Stimulated activated CD4-positive, alpha-beta T cell treated with anti-CD3 and anti-CD28 coated beads, Interleukin-15, amount 100 ng/mL, for 1 hour (primary cell): ENCODE measurements at places on chromosomes 2 and 18.

DNA sequence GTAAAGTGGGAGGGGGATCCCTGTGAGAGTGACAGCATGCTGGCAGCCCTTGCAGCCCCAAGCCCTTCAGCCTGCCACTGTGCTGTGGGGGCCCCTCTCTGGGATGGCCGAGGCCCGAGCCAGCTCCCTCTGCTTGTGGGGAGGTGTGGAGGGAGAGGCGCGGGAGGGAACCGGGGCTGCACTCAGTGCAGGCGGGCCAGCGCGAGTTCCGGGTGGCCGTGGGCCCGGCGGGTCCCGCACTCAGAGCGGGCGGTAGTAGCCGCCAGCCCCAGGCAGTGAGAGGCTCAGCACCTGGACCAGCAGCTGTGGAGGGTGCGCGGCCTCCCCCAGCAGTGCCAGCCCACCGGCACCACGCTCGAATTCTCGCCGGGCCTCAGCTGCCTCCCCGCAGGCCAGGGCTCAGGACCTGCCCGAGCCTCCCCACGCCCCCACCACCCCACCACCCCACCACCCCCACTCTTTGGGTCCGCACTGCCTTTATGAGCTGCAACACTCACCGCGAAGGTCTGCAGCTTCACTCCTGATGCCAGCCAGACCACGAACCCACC, 208.1 kb downstream of the CDH19 start:
- DNase-seq, result no peak

- DNase-seq, result no peak
Observed at GRCh38 chr2:112519506-112519905, 22.8 kb upstream of the POLR1B start.

DNA sequence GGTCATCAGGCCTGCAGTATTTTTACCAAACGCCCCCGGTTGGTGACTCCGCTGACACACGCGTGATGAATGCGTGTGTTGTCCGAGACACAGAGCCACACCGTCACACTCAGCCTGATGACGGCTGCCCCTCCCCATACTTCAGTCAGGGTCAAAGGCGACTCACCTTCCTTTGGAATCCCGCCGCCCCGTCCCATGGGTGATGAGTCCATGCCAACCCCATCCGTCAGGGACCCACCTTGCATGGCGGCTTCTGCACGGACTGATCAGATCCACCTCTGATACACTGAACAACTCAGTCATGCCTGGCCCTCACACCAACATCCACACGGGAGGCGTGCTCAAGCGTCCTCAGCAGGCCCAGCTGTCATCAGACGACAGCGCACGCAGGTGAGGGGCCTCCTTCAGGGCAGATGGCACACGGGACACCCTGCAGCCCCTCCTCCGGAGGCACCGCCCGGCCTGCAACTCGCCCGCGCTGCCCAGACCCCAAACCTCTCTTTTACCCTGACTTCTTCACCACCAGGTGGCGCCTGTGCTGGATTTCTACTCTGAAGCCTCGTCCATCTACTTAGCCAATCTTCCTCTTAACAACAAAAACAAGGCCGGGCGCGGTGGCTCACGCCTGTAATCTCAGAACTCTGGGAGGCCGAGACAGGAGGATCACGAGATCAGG, 89.2 kb downstream of the ZNF516 start:
- no peak for DNase-seq

- DNase-seq, result peak; percentile 31
Observed at GRCh38 chr2:181953881-181954537, 31.6 kb upstream of the PPP1R1C start.
